ENCODE measurements at places on chromosomes 3 and 15.

DNA sequence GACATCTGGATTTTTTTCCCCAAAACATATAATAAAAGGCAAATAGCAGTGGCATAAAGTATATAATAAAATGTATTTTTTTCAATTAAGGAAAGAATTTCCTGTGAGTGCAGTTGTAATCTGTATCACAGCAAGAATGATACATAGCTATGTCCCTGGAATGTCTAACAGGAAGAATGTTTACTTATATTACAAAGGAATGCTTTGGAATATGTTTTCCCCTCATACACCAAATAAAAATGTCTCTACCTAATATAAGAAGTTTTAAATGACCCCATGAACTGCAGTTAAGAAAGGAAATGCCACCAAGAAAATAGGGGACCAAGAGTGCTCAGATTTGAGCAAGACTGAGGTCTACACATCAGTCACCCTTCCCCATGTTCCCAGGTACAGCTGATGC is 38.0 kb upstream of the ATP11B start:
- DNase-seq, result no peak

GRCh38 chr15:84638103-84638502 is 16.0 kb downstream of the WDR73 start:
- DNase-seq, result no peak

DNA sequence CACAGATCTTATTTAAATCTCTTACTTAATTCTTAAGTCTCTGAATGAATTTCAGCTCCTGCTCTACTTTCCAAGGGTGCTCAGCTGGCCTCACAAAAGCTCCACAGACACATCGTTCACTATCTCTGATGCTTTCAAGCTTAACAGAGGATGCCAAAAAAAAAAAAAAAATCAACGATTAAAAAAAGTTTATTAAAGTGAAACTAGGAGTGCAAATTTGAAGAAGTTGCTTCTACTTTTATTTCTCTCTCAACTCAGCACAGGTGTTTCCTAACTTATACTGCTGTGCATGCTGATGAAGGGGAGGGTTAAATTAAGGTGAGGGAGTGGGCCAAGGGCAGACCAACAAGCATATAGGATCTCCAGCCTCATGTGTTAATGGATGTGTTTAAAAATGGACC is 157.2 kb downstream of the TIGIT start:
- no peak for DNase-seq

DNA sequence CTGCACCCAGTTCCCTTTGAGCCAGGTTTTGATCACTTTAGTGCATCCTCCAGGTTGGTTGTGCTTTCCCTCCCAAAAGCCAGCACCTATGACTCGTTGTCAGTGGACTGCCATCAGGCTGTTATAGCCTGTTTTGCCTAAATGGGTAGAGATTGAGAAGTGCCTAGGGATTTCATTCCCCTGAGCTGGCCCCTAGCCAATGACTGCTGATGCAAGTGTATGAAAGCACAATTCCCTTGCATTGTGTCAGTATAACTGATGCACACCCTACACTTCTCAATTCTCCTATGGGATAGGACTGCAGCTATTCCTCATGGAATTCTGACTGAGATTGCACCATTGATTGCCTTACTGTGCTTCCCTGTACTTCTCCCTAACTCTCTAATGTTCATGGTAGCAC is 102.1 kb upstream of the ARPP21 start:
- no peak for DNase-seq

GRCh38 chr15:58856086-58856485 is 77.4 kb downstream of the SLTM start:
- no peak for DNase-seq

DNA sequence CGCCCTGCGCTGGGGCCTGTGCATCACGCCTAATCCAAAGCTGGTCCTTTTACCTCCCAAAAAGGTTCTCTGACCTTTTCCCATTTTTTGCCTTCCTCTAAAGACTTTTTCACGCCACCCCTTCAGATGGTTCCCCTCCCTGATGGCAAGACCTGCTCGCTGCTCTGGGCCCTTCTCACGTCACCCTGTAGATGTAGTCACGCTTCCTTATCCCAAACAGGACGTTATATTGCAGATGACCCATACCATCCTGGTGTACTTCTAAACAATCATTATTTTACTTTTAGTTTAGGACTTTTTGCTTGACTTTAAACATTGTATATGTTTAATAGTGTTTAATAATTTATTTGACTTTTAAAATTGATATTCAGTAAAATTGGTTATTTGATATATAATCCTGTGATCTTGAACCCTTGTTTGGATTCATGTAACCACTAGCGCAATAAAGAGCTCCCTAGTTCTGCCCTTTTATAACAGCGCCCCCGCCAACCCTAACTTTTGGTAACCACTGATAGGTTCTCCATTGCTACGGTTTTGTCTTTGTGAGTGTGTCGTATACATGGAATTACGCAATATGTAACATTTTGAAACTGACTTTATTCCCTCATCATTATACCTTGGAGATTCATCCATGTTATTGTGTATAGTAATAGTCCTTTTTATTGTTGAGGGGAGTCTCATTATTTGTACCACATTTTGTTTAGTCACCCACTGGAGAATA is 159.0 kb upstream of the CHRNA7 start:
- DNase-seq, result no peak

DNA sequence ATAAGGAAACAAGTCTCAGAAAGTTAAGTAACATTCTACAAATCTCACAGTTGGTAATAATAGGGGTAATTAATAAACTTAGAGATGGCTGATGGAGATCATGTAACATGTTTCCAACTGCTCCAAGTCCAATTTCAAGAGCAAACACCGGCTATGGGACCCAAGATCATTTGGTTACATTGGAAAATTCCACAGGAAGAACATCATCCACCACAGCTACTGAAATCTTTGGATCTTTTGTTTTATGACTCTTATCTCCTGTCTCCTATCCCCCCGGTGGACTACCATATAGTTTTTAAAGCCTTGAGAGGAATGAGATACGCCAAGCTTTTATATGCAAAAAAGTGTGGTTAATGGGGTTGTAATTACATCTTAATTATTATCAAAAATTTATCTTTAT is 216.1 kb downstream of the WNT5A start:
- no peak for DNase-seq

GRCh38 chr3:131605916-131606315 is 103.1 kb upstream of the MRPL3 start:
- DNase-seq, result no peak

- DNase-seq, result no peak
Observed at GRCh38 chr3:118991775-118992174, 42.9 kb downstream of the IGSF11 start.

DNA sequence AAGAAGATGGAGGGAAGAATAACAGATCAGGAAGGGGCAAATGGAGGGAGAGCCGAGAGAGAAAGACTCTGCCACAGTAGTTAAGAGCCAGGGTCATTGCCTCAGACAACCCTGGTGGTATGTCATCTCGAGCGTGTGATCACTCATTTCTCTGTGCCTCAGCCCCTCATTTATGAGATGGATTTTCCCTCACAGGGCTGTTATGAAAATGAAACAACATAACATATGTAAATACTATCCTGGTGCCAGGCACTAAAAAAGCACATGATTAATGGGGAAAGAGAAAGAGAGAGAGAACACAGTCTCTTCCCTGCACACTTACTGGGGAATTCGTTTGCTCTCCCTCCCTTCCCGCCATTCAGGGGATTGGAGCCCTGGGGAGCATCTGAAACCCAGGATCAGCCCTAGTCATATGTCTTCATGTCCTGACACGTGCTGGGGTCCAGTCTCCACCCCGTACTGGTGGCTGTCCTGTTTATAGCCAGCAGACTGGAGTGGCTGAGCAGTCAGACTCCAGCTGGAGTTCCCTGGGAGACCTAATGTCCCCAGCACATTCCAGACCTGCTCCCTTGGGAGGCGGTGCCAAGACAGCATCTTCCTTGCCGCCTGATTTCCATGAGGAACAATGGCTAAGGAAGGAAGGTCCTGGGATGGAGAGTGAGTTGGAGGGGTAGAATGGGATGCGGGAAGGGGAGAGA is 14.7 kb upstream of the AMOTL2 start:
- DNase-seq, result no peak

GRCh38 chr3:156252656-156253055 is 132.3 kb downstream of the KCNAB1 start:
- no peak for DNase-seq

GRCh38 chr3:63576846-63577245 is 75.6 kb upstream of the SNTN start:
- DNase-seq, result no peak

DNA sequence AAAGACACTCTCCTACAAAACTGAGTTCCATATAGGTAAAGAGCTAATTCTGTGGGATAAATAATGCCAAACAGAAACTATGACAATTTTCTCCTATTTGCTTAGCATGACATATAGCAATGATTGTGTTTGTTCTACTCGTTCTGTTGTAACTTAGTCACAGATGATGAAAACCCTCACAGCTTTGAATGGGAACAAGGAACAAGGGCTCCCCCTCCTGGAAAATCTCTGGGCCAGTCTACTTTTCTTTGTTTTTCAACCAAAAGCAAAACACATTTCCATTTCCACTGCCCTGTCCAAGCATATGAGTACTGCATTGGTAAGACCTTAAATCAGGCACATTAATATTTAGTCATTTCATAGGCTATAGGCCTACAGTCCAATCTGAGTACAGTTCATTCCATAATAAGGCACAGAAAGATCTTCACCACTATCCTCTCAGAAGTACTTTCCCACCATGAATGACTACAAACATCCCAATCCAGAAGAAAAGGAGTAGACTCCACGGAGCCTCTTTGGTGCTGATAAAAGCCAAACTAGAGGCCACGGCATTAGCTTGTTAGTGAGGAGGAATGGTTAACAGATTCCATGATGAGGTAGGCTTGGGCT is 67.1 kb downstream of the ATP8B4 start:
- peak; percentile 5 for DNase-seq

DNA sequence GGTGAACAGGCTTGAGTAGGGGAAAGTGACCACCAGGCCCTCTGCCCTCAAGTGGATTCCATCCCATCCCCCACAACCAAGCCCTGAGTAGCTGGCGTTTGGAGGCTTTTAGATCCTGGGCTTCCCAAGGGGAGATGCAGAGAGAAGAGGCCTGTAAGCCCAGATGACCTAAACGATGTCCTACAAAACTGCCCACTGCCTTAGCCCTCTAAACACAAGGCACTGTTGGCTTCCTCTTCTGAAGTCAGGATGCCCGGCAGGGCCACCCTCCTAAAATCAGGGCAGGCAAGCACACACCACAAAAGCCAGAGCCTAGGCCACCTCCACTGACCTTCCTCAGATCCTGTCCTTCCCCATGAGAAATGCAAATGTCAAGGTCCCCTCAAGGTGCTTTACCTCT is 68.6 kb downstream of the ADCY5 start:
- DNase-seq, result no peak

DNA sequence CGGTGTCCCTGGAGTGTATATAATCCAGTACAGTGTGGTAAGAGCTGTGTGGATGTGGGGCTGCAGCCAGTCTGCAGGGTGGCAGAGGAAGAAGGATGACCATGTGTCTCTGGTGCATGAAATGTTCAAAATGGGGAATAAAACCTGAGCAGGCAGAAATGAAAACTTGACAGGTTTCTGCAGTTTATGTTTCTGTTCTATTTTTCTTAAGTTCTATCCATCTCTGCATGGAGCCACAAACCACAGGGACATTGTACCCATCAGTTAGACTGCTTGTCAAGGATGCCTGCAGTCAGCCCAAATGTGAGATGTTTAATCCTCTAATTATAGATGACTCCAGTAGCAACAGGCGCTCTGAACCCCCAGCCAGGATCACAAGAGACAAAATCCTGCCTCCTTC is 216.7 kb downstream of the IL20RB start:
- no peak for DNase-seq

DNA sequence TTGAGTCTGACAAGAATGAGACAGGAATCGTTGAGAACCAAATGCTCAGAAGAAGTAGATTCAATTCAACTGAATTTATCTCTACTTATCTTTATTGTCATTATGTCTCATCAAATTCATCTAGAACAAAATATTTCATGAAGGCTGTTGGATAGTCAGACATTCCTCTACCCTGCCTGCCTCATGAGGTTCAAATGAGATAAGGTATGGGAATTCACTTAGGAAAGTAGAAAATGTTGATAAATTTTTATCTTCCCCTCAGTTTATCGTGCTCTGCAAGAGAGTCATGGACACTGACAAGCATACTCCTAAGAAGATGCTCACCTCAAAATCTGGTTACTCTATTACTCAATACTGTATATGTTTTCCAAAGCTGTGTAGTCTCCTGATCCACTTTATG is 149.7 kb upstream of the CDIN1 start:
- DNase-seq, result no peak

DNA sequence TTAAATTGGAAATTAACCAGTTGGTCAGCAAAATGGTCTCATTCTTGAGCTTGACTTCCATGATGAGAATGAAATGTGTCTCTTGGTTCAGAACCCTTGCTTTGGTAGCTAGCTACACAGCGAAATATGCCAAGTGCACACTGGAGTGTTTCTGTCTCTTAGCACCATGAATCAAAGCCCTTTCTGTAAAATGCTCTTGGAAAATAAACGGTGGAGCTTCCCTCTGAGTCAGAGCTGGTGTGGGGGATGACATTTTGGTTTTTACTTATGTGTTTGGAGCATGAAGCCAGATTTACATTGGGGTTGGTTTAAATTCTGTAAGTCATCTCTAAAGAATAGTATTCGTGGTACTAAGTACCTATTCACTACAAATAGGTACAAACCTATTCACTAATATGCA is 85.1 kb upstream of the NANOGP8 start:
- DNase-seq, result no peak

DNA sequence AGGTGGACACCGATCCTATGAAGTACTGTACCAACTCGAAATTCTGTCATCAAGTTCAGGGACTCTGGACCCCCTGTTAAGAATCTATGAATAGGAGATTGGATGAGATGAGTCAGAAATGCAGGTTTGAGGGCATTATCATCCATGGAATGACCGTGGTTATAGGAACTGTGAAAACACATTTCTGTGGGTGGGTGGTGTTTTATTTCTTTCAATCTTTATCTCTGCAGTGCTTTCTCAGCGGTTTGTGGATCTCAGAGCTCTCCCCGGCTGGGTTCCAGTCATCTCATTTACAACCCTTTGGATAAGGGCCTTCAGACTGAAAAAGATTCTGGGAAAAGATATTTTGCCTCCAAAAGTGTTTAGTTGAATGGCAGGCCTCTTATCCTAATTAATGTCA is 5.4 kb upstream of the ABHD17C start:
- DNase-seq, result no peak

- no peak for DNase-seq
Observed at GRCh38 chr3:3196148-3196861, 16.8 kb upstream of the CRBN start.
